ENCODE measurements at places on chromosomes 7 and 10.

- H3K4me3 ChIP-seq, result no peak overlapping the region
- no peak overlapping the region for H3K27ac ChIP-seq
- peaks cover 14% of the 10 kb centered on the region for H3K4me1 ChIP-seq
These were observed 10.3 kb upstream of the ZNF273 start for GRCh38 chr7:64892666-64893309.

DNA sequence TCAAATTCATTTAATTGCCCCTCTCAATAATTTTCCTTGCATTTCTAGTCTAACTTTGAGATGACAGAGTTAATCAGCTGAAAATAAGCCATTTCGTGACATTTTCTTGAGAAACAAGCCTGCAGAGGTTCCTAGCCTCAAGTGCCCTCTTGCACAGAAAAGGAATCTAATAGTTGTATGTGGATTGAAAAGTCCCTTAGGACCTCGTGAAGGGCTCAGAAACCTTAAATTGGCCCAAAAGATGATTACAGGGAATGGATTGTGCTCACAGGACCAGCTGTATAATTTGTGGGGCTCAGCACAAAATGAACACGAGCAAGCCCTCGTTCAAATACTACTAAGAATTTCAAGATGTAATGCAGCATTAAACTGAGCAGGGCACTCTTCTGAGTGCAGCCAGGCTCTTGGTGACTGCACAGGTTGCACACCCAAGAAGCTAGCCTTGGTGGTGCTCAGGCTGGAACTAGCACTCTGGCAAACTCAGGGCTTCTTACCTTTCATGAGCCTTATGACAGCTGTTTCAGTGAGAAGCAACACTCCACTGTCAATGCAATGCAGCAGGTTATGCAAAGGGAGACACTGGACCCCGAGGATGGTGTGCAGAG is 102.2 kb downstream of the GSAP start:
- peaks cover 8% of the 10 kb centered on the region for H3K36me3 ChIP-seq
- DNase-seq, result no peak
- no peak overlapping the region for H3K4me3 ChIP-seq
- no peak overlapping the region for H3K27ac ChIP-seq

- H3K27ac ChIP-seq, result no peak overlapping the region
- no peak for DNase-seq
- no peaks in the 10 kb centered on the region for H3K4me1 ChIP-seq
- no peak overlapping the region for H3K4me3 ChIP-seq
- H3K27me3 ChIP-seq, result no peaks in the 10 kb centered on the region
- H3K36me3 ChIP-seq, result no peaks in the 10 kb centered on the region
These were observed 1249.1 kb downstream of the TYW1 start for GRCh38 chr7:68245688-68246087.

- no peak overlapping the region for H3K27ac ChIP-seq
- H3K27me3 ChIP-seq, result no peaks in the 10 kb centered on the region
- no peak overlapping the region for H3K4me3 ChIP-seq
- H3K36me3 ChIP-seq, result no peaks in the 10 kb centered on the region
These were observed 21.9 kb upstream of the CABCOCO1 start for GRCh38 chr10:61640856-61641255.

GRCh38 chr7:106504645-106505044 is 156.3 kb downstream of the CCDC71L start:
- no peaks in the 10 kb centered on the region for H3K27me3 ChIP-seq
- H3K4me1 ChIP-seq, result no peaks in the 10 kb centered on the region
- H3K36me3 ChIP-seq, result no peaks in the 10 kb centered on the region
- H3K27ac ChIP-seq, result no peak overlapping the region
- DNase-seq, result no peak

GRCh38 chr7:150879345-150879744 is 27.0 kb downstream of the AOC1 start:
- no peak overlapping the region for H3K27ac ChIP-seq
- H3K4me1 ChIP-seq, result peaks cover 4% of the 10 kb centered on the region
- H3K4me3 ChIP-seq, result no peak overlapping the region
- no peaks in the 10 kb centered on the region for H3K36me3 ChIP-seq
- H3K27me3 ChIP-seq, result no peaks in the 10 kb centered on the region

GRCh38 chr10:116211682-116212081 is 61.3 kb downstream of the GFRA1 start:
- no peak for DNase-seq
- no peak overlapping the region for H3K4me3 ChIP-seq
- no peaks in the 10 kb centered on the region for H3K27me3 ChIP-seq
- H3K36me3 ChIP-seq, result no peaks in the 10 kb centered on the region
- no peak overlapping the region for H3K27ac ChIP-seq
- no peaks in the 10 kb centered on the region for H3K4me1 ChIP-seq

- H3K27me3 ChIP-seq, result no peaks in the 10 kb centered on the region
- H3K4me3 ChIP-seq, result no peak overlapping the region
- DNase-seq, result no peak
- peaks cover 32% of the 10 kb centered on the region for H3K36me3 ChIP-seq
These were observed 6.2 kb downstream of the SAR1A start for GRCh38 chr10:70164163-70164562.

- no peak for DNase-seq
- no peaks in the 10 kb centered on the region for H3K36me3 ChIP-seq
- no peak overlapping the region for H3K27ac ChIP-seq
- H3K27me3 ChIP-seq, result no peaks in the 10 kb centered on the region
- no peak overlapping the region for H3K4me3 ChIP-seq
These were observed 74.2 kb downstream of the FAS start for GRCh38 chr10:89064748-89065147.

DNA sequence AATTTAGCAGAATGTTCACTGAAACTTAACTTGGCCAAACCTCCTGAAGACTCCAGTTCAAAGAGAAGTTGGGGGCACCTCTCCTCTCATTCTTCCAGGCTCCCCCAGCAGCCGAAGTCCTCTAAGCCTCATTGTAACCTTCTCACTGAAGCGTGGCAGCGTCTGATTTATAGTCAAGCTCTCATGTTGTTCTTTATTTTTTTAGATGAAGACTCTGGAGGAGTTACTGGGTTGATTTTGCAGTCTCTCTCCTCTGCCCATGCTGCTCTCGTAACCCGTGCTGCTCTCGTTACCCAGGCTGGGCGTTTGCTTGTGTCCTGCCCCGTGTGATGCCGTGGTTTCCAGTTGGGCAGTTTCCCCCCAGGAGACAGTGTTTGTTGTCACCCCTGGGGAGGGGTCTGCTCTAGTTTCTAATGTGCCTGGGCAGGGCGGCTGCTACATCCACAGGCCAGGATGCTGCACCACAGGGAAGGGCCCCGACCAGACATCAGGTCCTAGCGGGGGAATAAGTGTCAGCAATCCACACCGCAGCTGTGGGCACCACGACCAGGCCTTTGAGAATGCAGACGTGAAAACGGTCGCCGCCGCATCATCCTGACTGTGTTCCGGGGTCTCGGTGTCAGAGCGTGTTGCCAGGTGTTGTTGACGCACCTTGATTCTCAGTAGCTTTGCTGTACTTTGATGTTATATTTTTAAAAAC is 65.2 kb downstream of the WDR37 start:
- no peaks in the 10 kb centered on the region for H3K4me1 ChIP-seq
- H3K4me3 ChIP-seq, result no peak overlapping the region
- H3K27ac ChIP-seq, result no peak overlapping the region
- H3K36me3 ChIP-seq, result peaks cover 69% of the 10 kb centered on the region

- H3K4me1 ChIP-seq, result no peaks in the 10 kb centered on the region
- H3K36me3 ChIP-seq, result no peaks in the 10 kb centered on the region
- no peak overlapping the region for H3K27ac ChIP-seq
- no peaks in the 10 kb centered on the region for H3K27me3 ChIP-seq
These were observed 948.8 kb upstream of the POT1 start for GRCh38 chr7:125878235-125878956.

- H3K36me3 ChIP-seq, result peaks cover 54% of the 10 kb centered on the region
- no peak overlapping the region for H3K27ac ChIP-seq
- no peak overlapping the region for H3K4me3 ChIP-seq
- H3K27me3 ChIP-seq, result no peaks in the 10 kb centered on the region
These were observed 146.5 kb upstream of the AOAH start for GRCh38 chr7:36870625-36871354.

GRCh38 chr7:27179030-27179429 is 4.9 kb upstream of the HOXA10 start:
- H3K27ac ChIP-seq, result no peak overlapping the region
- no peak overlapping the region for H3K4me3 ChIP-seq
- DNase-seq, result no peak
- no peaks in the 10 kb centered on the region for H3K36me3 ChIP-seq
- peaks cover 22% of the 10 kb centered on the region for H3K4me1 ChIP-seq

DNA sequence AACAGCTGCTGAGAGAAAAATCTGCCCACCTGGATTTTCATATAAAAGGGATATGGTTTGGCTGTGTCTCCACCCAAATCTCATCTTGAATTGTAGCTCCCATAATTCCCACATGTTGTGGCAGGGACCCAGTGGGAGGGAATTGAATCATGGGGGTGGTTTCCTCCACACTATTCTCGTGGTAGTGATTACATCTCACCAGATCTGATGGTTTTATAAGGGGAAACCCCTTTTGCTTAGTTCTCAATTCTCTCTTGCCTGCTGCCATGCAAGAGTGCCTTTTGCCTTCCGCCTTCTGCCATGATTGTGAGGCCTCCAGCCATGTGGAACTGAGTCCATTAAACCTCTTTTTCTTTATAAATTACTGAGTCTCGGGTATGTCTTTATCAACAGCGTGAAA is 20.8 kb upstream of the MKI67 start:
- no peak overlapping the region for H3K4me3 ChIP-seq
- no peak for DNase-seq
- no peak overlapping the region for H3K27ac ChIP-seq
- no peaks in the 10 kb centered on the region for H3K36me3 ChIP-seq
- H3K4me1 ChIP-seq, result peaks cover 8% of the 10 kb centered on the region

Measured in effector memory CD4-positive, alpha-beta T cell (primary cell).